ENCODE measurements at places on chromosomes 4 and X.

DNA sequence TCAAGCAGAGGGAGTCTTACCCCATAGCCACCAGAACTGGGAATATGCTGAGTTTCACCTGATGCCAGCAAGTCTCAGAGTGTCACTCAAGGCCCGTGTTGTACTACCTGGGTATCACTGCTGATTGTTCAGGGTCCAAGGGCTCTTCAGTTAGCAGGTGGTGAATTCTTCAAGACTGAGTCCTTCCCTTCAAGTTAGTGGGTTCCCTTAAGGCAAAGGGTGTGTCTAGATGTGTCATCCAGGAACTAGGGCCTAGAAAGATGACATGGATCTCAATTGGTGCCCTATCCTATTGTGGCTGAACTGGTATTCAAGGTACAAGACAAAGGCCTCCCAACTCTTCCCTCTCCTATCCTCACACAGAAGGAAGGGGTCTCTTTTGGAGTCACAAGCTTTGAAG lies 159.9 kb upstream of the DIPK2B start:
- DNase-seq, result no peak

DNA sequence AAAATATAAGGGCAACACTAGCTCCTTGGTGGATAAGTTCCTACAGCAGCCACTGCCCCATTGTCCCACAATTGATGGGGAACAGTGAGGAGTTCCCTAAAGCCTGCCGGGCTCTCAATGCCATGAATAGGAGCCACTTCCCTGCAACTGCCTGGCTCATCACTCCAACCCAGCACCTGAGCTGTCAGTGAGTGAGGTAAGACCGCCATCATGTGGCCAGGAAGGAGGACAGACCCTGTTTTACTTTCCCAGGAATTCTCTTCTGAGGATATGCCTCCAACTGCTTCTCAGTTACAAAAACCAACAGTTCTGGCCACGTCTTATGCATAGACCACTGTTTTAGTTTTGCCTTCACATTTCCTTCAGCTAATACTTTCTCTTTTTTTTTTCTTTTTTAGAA lies 45.5 kb downstream of the SRPX start:
- no peak for DNase-seq

GRCh38 chr4:96784336-96784735 lies 944.4 kb downstream of the PDHA2 start:
- no peak for DNase-seq

GRCh38 chr4:118740869-118741268 lies 55.7 kb downstream of the METTL14 start:
- no peak for DNase-seq

- DNase-seq, result no peak
Measured at GRCh38 chr4:7014815-7015214, 28.4 kb upstream of the TADA2B start.

DNA sequence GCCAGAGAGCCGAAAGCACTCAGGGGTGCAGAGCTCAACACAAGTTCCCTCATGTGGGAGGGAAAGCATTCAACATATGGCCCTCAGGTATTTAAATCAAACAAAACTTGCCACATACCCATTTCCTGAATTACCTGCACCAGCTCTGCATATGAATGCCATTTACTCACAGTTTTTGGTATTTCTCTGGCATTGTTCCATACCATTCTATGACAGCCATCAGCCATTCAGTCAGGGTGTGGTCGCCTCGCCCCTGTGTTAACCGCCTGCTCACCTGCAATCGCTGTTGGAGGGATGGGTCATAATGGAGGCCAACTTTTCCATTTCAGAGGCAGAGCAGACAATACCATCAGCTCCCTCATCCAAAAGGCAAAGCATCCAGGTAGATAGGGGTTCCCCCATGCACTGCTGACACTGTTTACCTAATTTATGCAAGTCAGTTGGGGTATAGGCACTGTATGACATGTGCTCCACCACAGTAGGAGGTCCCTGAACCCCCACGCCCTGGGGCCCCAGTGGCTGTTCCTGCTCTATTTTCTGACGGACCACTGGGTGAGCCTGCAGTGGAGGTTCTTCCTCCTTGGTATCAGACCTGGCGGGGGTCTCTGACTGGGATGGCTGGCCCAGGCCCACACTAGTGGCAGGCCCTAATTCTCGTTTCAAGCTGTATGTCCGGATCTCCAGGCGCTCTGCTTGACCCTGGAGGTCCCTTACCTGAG lies 227.1 kb downstream of the ADGRL3 start:
- DNase-seq, result no peak

GRCh38 chr4:100816436-100817045 lies 298.7 kb upstream of the EMCN start:
- no peak for DNase-seq

DNA sequence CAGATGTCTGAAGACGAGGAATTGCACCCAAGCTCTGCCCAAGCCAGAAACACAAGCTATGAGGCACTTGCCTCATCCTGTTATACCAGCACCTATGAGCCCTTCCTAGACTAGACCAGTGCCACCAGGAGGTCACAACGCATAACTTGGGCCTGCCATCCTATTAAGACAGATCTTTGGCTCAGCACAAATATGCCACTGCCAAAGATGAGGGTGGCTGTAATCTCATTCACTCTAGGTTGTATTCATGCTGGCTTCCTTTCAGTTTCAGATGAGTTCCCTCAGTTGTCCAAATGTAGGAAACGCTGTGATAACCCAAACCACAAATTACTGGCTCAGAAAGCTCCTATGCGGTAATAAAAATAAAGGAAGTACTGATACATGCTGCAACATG lies 76.5 kb upstream of the CITED1 start:
- DNase-seq, result no peak

DNA sequence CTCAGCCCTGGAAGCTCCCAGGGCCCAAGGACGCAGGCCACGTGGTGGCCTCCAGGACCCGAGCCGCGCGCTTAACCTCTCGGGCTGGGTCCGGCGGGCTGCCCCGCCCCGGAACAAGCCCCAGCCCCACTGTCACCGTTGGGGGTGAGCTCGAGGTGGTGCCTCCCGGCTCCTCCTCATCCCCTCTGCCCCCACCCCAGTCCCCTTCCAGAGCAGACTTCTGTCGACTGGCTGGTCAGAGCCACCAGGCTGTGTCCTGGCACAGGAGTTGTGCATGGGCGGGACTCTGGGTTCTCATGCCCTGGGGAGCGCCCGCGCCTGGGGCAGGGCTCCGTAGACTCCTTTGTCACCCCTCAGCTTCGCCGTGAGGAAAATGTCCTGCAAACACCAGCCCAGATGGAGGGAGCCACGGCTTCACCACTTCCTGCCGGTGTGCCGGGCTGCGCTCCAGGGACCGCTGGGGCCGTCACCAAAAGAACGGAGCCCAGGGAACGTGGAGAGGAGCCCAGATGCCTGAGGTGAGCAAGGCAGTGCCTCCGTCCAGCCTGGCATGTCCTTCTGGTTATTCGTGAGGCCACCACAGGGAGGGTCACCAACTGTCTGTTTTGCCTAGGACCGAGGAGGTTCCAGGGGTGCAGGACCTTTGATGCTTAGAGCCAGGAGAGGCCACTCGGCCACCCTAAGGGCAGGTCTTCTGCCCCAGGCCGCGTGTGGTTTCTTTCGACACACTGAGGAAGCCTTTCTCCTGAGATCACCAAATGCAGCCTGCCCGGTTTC lies 7.1 kb upstream of the RGS12 start:
- no peak for DNase-seq

DNA sequence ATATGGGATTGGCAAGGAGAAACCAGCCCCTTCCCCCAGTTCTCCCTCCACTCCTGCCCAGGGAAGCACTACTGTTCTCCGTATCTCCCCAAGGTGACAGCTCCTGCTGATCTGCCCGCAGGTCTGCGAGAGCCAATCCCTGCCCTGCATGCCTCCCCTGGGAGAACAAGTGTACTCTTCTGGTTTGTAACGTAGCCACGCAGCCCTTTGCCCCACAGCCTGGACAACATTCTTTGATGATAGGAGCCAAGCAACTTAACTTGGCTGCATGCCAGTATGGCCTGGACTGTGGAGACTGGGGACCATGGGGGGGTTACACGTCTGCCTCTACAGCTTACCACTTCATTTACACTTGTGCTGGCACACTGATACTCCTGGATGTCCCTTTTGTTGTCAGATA lies 2.0 kb downstream of the STBD1 start:
- DNase-seq, result no peak

DNA sequence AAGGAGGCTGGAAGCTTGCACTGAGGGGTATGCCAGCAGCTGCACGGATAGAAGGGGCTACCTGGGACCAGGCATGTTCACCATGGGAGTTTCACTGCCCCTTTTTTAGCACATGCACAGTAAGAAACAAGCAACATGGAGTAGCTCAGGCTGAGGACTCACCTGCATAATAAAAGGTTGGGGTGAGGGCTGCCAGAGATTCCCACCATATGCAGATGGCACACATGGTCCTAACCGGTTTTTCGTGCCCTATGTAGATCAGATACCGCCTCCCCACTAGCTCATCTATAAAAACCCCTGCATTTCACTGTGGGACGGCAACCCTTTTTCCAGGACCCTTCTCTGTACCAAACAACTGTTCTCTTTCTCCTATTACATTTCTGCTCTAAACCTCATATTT lies 97.0 kb upstream of the LANCL3 start:
- no peak for DNase-seq

DNA sequence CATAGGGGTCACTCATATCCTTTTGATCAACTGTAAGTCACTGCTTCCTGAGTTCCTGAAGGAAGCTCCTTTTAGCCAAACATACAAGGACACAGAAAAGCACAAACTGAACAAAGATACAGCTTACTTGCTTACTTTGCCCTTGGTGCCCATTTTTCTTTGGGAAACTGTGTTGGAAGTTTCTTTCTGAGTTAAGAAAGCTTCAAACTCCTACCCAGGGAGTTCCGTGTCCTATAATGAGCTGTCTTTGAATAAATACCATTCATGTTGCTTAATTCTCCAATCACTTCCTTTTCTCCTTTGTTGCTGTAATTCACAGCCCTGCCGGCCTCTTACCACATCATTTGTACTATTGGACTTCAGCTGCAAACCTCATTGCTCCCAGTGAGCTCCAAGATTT lies at the start of gene ADH4:
Gene ADH4, minus strand, starts transcription at position 228 of the 400 bp plus-strand sequence. Its CDS starts 75 bp downstream, at position 153.
- no peak for DNase-seq

DNA sequence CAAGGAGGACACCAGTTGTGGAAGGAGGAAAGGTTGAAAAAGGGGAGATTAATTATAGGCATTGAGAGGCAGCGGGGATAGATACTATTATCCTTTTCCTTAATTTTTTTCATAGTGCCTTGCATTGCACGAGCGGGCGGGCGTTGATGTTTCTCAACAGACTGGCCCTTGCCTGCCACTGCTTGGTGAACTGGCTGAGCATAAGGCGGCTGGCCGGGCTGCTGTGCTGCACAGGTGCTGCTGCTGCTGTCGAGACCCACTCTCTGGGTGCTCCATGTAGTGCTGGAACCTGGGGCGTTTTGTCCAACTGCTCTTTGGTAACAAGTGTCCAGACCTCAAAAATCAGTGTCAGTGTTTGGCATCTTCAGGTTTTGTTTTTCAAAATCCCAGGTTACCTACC lies 83.3 kb upstream of the PAQR3 start:
- DNase-seq, result no peak

DNA sequence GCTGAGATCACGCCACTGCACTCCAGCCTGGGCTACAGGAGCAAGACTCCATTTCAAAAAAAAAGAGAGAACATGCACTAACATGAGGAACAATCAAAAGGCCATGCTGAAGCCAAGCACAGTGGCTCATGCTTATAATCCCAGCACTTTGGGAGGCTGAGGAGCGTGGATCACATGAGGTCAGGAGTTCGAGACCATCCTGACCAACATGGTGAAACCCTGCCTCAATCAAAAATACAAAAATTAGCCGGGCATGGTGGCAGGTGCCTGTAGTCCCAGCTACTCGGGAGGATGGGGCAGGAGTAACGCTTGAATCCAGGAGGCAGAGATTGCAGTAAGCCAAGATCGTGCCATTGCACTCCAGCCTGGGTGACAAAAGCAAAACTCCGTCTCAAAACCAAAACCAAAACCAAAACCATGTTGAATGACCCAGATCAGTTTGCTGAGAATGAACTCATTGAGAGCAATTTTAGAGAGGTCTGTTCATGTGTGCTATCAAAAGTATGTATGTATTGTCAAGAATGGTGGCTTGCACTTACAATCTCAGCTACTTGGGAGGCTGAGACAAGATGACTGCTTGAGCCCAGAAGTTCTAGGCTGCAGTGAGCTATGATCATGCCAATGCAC lies 44.8 kb downstream of the PDS5A start:
- DNase-seq, result no peak

DNA sequence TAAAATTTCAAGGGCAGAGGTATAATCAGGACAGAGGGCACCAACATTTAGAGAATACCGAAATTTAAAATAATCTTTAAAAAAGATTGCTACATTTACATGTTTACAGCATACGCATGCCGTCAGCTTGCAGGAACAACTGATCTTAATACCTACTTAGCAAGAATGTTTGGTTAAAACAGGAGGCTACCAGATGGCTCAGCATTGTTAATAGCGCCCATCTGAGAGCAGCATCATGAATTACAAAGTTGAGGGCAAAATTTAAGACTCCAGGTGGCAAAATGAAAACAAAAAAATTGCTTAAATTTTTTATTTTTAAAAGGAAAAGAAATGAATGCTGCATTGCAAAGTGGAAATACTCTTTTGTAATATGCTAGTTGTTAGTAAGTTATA lies 241.3 kb downstream of the C4orf33 start:
- DNase-seq, result no peak

DNA sequence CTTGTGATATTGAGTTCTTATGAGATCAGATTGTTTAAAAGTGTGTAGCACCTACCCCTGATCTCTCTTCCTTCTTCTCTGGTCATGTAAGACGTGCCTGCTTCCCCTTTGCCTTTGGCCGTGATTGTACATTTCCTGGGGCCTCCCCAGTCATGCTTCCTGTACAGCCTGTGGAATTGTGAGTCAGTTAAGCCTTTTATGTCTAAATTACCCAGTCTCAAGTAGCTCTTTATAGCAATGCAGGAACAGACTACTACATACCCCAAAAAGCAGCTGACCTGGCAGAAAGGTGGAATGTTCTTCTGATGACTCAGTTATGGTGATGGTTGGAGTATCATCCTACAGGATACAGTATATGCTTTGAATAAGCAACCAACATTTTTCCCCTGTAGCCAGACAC lies 11.4 kb upstream of the MCUB start:
- no peak for DNase-seq

GRCh38 chrX:69127466-69127865 lies 37.8 kb downstream of the PJA1 start:
- DNase-seq, result no peak

- no peak for DNase-seq
Measured at GRCh38 chr4:135533053-135533452, 1331.5 kb upstream of the PABPC4L start.

GRCh38 chr4:112908511-112908910 lies 140.9 kb upstream of the ANK2 start:
- no peak for DNase-seq

DNA sequence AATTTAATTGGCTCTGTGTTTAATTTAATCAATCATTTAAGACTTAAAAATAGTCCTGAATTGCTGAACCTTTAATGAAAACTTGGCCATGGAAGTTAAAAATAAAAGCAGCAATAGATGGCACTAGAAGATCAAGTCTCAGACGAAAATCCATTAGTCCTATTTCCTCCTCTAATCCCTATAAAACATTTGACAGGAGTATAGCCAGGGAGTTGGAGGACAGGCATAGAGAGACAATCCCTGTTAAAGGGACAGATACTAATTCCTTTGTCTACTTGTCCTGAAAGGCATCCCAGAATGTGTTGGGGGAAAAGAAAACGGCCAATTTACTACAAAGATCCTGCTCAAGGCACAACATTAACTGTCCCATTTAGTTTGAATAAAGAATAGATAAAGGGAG lies 276.3 kb upstream of the TACR3 start:
- DNase-seq, result no peak

Data from stimulated activated CD8-positive, alpha-beta memory T cell treated with anti-CD3 and anti-CD28 coated beads, Interleukin-15, amount 100 ng/mL, for 48 hours (primary cell).